ENCODE measurements at places on chromosomes 7 and 10.

- no peak for DNase-seq
These were observed 70.8 kb upstream of the TEX47 start for GRCh38 chr7:88866265-88866863.

- DNase-seq: no peak
These were observed 52.9 kb downstream of the AP3M1 start for GRCh38 chr10:74097776-74098175.

DNA sequence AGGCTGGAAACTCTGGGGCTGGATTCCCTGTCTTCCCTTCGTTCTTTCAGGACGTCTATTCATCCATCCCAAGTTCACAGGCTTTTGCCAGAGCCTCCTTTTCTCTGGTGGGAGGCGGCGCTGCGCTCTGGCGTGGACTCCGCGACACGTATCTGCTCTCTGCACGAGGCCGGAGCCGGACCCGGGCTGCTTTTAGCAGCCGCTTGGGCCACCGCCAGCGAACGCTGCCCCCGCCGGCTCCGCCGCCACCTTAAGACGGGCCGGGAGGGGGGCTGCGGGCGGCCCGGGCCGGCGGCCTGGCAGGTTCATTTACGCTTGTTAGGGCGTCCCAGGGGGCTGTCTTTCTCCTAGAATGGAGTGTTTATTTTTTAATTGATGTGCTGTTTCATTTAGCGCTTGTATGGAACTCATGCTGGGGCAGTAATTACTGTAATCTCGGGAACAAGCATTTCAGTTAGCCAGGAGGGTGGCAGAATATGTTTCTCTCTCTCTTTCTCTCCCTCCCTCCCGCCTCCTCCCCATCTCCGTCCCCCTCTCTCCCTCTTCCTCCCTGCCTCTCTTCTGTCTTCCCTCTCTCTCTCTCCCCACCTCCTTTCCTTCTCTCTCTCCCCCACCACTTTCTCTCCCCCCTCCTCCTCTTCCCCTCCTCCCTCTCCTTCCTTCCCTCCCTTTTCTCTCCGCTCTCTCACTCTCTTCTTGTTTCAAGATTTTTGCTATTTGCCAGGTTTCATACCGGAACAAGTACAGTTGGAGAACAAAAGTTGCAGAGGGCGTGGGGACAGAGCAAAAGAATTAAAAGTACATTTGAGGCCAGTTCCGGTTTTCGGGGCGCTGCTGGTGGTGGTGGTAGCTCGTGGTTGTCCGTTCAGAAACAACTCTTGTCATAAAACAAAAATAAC is 1.3 kb upstream of the FZD8 start:
- peak; percentile 64 for DNase-seq

DNA sequence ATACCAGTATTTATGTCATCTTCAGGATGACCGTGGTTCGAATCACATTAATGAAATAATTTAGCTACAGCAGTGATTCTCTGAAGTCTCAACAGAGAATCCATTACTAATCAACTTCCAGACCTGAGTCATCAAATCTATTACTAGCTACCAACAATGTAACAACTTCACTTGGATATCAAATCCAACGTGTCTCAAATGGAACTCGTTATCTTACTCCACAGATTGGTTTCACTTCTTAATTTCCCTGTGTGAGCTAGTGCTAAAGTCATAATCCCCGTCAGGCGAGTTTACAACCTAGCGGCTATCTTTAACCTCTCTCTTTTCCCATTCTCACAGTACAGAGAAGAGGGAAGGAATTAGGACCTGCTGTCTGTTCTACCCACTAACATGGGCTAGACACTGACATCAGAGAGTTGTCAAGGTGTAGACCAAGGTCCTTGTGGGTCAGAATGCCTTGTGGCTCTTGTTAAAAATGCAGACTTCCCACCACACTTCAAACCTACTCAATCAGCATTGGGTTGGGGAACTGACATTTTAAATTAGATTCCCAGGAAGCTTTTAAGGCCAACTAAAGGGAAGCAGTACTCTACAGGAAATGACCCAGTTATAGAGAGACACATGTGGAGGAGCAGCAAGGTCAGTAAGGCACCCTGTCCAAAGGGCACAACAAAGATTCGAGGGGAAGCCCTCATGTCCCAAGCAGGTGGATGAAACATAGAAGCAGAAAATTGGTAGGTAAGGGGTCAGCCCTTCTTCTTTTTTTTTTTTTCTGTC is 57.3 kb upstream of the GSAP start:
- no peak for DNase-seq

DNA sequence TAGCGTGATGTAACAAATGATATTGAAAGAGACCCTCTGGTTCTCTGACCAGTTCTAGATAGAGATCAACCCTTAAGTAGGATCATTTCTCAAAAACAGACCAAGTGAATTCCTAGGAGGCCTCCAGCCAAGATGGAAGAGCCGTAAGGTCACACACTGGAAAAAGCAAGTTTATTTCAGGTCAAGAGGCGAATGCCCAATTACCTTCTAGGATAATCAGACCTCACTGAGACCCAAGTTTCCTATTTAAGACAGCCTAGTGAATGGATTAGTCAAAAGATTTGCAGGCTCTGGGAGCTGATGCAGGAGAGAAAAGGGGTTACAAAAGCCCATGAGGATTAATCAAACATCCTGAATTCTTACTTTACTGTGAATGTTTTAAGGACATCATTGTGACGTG is 486.1 kb upstream of the NRP1 start:
- no peak for DNase-seq

GRCh38 chr7:96005271-96005670 is 232.9 kb downstream of the DYNC1I1 start:
- no peak for DNase-seq

DNA sequence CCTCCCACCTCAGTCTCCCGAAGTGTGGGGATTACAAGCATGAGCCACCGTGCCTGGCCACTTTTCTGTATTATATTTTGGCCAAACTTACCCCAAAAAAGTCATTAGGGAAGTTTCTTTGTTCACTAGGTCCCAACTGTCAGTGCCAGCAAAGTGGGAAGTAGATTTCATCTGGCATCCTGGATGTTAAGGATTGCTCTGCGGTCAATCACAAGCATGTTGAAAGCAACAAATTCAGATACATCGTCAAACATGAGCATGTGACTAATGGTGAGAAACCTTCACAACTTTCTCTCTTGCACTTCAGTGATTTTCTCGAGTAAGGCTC is 14.3 kb upstream of the LRRC17 start:
- no peak for DNase-seq

GRCh38 chr10:76866841-76867586 is 770.6 kb downstream of the KCNMA1 start:
- DNase-seq: no peak

- DNase-seq: no peak
These were observed at the start of gene FERD3L for GRCh38 chr7:19144661-19145433. TSS of gene FERD3L (minus strand) at chr7:19145421. CDS start at chr7:19145362, 59 bp downstream.

DNA sequence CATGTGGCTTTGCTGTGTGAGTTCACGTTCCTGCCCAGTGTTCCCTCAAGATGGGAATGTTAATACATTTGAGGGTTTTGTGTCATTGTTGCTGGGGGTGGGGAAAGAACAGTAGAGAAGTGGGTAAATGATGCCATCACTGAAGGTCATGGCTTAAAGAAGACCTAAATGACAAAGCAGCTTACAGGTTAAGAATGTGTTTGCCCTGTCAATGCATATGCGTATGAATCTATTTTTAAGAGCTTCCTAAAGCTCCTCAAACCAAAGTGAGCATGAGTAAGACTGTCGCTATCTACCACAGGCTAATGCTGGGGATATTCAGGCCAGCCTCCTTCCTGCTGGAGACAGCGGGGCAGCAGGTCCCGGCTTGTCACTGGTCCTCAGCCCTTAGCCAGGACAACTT is 162.9 kb downstream of the CREB5 start:
- no peak for DNase-seq

GRCh38 chr10:79361726-79362397 is 14.6 kb downstream of the PPIF start:
- no peak for DNase-seq

GRCh38 chr10:114057855-114058254 is 14.2 kb downstream of the ADRB1 start:
- no peak for DNase-seq

- DNase-seq: no peak
These were observed 200.3 kb upstream of the ZWINT start for GRCh38 chr10:56561336-56561735.

DNA sequence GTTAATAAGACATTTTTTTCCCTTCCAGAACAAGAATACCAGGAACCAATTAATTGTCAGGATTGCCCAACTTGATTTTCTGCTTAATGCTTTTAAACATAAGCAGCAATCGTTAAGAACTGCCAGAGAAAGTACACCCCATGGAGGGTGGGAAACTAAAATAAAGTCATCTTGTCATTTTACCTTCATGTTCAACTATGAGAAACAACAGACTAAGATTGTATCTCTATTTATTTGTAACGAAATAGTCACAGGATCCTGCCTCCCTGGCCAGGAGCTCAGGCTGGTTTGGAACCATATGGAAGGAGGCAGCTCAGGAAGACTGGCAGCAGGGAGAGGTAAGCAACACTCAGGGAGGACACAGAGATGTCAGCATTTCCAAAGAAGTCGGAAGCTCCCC is 129.6 kb downstream of the TNS3 start:
- DNase-seq: no peak

DNA sequence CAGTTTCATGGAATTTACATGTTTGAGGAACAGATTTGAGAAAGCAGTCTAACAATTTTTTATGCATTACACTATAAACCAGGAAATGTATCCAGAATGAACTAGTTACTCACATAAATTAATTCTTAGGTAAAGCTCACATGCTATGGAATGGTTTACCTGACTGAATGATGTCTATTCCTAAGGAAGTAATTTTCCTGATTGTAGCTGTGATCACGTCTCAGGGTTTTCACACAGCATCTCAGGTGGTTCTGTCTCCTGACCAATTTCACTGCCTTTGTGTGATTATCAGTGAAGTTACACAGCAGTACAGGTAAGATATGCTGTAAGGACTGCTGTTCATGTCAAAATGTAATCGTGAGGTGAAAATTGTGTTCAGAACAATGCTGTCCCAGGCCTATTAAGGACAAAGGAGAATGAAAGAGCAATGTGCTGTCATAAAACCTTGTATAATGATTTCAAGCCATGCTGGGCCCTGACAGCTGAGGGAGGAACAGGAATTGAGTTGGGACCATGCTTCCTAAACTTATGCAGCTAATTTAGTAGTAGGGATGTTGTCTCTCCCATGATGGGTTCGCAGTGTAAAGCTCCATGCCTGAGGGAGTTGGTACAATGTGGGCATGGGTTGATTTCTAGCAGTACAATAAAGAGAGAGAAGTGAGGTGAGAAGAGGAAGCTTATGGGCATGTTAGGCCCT is 631.8 kb downstream of the NRG3 start:
- no peak for DNase-seq

DNA sequence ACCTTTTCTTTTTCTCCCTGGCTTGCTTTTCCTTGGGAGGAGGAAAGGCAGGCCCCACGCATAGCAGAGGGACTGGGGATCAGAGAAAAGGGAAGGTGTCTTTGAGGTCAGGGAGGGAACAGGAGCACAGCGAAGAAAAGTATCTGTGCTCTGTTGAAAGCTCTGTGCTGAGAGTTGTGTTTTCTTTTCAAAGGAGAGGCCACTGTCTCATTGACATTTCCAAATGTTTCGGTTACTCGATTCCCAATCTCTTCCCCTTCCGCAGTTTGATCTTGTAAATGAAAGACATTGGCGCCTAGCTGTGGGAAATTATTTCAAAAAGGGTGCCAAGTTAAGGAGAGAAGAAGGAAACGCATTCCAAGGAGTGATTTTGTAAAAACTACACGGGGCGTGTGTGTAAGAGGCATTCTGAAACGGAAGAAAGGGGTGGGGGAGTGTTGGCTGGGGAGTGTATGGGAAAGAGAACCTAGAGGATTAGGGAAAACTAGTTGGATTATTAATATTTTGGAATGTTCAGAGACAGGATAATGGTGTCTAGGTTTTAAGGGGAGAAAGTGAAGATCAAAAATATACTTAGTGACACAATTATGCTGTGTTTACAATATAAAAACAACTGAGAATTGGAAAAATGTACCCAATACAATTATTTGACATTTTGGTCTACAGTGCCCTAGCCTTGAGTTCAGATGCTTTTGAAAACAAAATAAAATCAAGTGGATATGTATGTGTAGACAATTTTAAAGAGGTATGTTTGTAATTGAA is 708 bp downstream of the KLHDC10 start:
- no peak for DNase-seq

DNA sequence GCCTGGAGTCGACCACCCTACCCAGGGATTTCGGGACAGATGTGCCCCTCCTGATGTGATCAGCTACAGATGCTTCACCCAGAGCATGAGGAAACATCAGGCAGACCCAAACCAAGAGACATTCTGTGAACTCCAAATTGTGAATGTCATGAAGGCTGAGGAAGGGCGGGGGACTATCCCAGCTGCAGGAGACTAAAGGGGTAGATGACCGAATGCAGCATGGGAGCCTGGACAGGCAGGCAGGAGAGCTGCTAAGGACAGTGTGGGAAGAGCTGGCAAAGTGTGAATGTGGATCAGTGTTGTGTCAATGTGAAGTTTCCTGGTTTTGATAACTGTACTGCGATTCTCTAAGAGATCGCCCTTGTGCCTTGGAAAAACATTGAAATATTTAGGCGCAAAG is 19.2 kb upstream of the DRGX start:
- DNase-seq: no peak

- DNase-seq: no peak
These were observed 29.4 kb upstream of the CDH23 start for GRCh38 chr10:71367271-71367670.

DNA sequence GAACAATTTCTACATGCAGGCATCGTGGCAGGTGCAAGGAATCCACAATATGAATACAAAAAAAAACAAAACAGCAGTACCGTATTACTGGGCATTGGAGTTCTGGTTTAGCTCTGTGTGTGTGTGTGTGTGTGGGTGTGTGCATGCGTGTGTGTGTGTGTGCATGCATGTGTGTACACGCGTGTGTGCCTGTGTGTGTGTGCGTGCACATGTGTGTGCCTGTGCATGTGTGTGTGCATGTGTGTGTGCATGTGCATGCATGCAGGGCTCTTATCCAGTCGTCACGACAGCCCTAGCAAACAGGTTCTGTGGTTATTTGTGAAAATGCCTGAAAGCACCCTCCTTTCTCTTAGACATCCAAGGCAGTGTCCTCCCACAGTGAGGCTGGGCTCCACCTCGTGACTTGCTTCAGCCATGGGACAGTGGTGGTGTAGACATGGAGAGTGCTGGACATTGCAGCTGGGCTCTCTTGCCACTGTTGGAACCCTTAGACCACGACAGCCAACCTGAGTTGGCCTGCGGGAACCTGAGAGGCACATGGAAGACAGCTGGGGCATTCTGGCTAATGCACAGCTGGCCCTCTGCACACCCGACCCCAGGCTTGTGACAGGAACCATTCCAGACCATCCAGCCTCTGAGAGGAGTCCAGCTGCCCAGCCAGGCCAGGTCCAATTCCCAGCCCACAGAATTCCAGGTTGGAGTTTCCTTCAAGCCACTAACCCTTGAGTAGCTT is 173.4 kb upstream of the SHH start:
- DNase-seq: no peak
